ENCODE measurements at places on chromosomes 12 and 14. TPM values are rescaled to one million over a fixed set of nuclear protein-coding genes. Genes with fewer than 3 reads are reported as not detected.
A peak's percentile ranks its signal among the peaks of the same experiment; 100 is the strongest.

- no peak overlapping the region for H3K27ac ChIP-seq
- H3K27me3 ChIP-seq = no peaks in the 10 kb centered on the region
- H3K36me3 ChIP-seq = no peaks in the 10 kb centered on the region
Measured at GRCh38 chr14:93329965-93330608, 2.7 kb downstream of the BTBD7 start.

- H3K4me1 ChIP-seq = no peaks in the 10 kb centered on the region
- DNase-seq = no peak
- H3K27me3 ChIP-seq = no peaks in the 10 kb centered on the region
- H3K4me3 ChIP-seq = no peak overlapping the region
Measured at GRCh38 chr12:110338754-110339153, 57.7 kb downstream of the ATP2A2 start.

DNA sequence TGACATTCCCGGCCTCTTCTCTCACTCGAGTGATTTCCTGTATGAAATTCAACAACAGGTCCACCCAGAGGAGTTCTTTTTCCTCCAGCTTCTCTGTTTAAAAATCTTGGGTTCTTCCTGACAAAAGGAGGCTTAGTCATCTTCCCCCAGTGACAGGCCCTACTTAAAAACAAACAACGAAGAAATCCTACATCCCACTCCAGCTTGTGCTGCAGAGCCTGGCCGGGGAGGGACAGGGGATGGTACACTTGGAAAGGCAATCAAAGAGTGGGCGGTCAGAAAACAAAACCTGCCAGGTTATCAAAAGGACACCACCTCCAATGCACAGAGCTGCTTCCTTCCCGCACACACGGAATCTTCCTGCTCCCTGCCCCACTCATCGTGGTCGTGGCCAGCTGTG lies 101.3 kb downstream of the CACNA1C start:
- no peaks in the 10 kb centered on the region for H3K36me3 ChIP-seq
- H3K4me3 ChIP-seq = no peak overlapping the region
- no peaks in the 10 kb centered on the region for H3K4me1 ChIP-seq
- DNase-seq = no peak
- no peak overlapping the region for H3K27ac ChIP-seq
- peaks cover 10% of the 10 kb centered on the region for H3K27me3 ChIP-seq

DNA sequence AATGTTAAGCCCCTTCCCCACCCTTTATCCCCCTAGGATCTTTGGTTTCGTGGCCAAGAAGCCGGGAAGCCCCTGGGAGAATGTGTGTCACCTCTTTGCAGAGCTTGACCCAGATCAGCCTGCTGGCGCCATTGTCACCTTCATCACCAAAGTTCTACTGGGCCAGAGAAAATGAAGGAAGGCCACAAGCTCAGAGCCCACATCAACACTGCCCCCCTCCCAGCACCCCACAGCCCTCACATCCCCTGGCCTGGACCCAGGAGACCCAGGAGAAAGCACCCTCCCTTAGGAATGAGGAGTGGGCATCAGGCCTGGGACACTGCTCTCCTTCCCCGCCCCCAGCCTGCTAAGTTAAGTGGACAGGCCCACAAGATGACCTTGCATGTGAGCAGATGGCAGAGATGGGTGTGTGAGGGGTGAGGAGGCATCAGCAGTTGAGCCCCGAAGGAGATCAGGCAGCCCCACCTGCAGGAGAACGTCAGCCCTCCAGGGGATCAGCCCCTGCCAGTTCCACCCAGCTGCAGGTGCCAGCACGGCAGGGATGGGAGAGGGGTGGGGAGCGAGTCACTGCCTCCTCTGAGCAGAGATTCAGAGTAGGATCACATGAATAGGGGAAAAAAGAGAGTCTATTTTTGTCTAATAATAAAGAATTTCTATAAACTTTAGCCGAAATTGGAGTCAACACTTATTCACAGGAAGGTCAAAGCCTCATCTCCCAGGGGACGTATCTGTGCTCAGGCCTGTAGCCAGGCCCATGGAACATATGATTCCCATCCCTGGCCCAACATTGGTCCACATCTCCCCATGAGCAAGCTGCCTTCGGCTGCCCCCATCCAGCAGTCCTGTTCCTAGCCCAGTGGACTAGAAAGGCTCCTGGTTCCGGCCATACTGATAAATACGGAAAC lies 14.1 kb downstream of the TNS2 start:
- no peak overlapping the region for H3K27ac ChIP-seq
- no peaks in the 10 kb centered on the region for H3K27me3 ChIP-seq
- no peak for DNase-seq
- peaks cover 8% of the 10 kb centered on the region for H3K4me1 ChIP-seq
- no peak overlapping the region for H3K4me3 ChIP-seq
- peaks cover 4% of the 10 kb centered on the region for H3K36me3 ChIP-seq

DNA sequence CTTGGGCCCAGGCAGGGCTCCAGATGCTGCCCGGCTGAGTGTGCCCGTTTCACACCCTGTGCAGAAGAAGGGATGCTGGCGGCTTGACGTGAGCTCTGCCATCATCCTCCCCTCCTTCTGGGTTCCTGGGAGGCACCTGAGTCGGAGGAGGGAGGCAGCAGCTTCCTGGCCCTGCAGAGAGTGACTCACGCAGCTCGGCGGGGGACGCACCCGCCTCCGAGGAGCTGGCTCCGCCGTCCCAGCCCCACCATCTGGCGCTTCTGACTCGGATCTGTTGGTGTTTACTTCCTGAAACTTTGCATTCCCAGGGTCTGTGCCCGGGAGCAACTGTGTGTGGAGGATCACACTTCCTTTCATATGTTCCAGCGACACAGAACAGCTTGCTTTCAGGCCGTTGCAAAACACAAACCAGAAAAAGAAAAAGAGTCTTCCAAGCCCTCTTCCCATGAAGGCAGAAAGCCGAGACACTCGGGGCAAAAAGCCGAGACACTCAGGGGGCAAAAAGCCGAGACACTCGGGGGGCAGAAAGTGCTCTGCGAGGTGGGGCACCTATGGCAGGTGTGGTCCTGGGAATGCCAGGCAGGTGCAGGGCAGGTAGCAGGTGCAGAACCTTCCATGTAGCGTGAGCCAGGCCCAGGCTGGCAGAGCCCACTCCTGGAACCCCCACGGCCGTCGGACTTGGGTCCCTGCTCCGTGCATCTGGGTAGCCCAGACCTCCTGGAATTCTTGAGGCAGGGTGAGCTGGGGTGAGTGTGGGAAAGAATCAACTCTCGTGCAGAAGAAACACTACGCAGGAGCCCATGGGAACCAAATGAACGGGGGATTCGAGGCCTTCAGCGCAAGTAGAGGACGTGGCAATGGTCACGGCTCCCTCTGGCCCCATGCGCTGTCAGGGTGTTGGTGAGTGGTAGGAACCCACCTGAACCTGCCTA lies 27.6 kb upstream of the GALNT9 start:
- peak; percentile 50 for DNase-seq
- no peak overlapping the region for H3K4me3 ChIP-seq
- no peak overlapping the region for H3K27ac ChIP-seq
- H3K27me3 ChIP-seq = peaks cover 3% of the 10 kb centered on the region
- no peaks in the 10 kb centered on the region for H3K36me3 ChIP-seq

DNA sequence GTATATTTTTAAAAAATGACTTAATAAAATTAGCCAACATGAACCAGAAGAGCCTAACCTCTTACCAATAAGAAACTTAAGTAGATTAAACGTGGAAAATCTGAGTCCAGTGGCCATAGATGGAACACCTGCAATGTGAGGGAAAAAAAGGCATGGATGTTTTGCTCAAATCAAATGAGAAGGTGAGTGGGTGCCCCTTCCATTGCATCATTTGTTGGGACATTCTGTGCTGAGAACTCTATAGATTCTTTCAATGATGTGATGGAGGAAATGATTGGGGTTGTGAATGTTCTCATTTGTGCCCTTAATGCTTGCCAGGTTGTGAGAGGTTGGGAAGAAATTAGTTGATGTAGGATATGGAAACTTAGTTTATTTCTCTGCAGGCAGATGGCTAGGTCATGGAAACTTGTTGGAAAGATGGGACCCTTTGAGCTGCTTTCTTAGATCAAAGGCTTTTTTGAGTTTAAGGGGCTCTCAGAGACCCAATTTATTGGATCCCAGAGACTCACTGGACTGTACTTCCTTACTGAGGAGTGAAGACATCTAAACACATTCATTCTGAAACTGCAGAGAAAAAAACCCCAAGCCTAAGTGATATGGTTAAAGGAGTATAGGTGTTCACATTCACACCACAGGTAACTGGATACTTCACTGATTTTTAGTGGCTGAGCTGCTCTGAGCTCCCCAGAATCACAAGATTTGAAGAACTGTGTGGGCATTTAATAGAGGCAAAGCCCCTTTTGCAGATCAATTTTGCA lies 95.9 kb downstream of the DACT1 start:
- H3K27ac ChIP-seq = no peak overlapping the region
- H3K27me3 ChIP-seq = no peaks in the 10 kb centered on the region
- DNase-seq = no peak
- no peaks in the 10 kb centered on the region for H3K36me3 ChIP-seq
- no peak overlapping the region for H3K4me3 ChIP-seq

- H3K27me3 ChIP-seq = no peaks in the 10 kb centered on the region
- no peak for DNase-seq
- peaks cover 7% of the 10 kb centered on the region for H3K36me3 ChIP-seq
Measured at GRCh38 chr12:27575090-27575761, 51.2 kb downstream of the PPFIBP1 start.

DNA sequence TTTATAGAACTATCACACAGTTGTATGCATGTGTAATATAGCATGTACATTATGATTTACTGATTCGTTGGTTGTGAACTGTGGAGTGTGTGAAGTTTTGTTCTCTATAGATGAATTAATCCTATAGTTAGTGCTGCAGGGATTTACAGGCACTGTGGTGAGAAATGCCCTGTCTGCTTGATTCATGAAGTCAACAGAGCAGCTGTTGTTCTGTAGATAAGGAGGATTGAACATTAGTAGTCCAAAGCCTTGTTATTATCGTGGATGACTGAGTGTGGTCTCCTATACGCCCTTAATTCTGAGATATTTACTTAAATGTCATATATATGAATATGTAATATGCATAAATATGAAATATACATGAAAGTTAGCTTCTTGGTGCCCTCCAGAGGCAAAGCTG lies 98.3 kb downstream of the DNAH10 start:
- H3K27me3 ChIP-seq = no peaks in the 10 kb centered on the region
- H3K36me3 ChIP-seq = no peaks in the 10 kb centered on the region
- H3K4me1 ChIP-seq = no peaks in the 10 kb centered on the region
- no peak overlapping the region for H3K27ac ChIP-seq
- H3K4me3 ChIP-seq = no peak overlapping the region

- H3K4me1 ChIP-seq = no peaks in the 10 kb centered on the region
- H3K36me3 ChIP-seq = no peaks in the 10 kb centered on the region
- H3K4me3 ChIP-seq = no peak overlapping the region
Measured at GRCh38 chr12:102504280-102504679, 23.9 kb upstream of the IGF1 start.

DNA sequence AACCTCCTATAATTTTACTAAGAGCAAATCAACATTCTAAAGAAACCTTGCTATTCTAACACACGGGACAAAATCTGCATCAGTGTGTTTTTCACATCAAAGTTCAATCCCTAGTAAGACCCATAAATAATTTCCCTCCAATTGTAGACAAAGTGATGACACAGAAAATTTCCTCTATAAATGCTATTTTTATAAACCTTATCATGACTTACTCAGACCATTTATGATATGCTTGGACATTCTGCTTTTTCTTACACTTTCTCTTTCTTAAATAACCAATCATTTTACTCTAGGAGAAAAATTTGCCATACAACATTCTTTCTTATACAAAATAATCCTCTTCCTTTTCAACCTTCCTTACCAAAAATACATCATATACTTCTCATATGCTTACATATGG lies 67.0 kb downstream of the SDR9C7 start:
- H3K4me3 ChIP-seq = no peak overlapping the region
- H3K4me1 ChIP-seq = no peaks in the 10 kb centered on the region
- H3K27me3 ChIP-seq = peaks cover 6% of the 10 kb centered on the region

DNA sequence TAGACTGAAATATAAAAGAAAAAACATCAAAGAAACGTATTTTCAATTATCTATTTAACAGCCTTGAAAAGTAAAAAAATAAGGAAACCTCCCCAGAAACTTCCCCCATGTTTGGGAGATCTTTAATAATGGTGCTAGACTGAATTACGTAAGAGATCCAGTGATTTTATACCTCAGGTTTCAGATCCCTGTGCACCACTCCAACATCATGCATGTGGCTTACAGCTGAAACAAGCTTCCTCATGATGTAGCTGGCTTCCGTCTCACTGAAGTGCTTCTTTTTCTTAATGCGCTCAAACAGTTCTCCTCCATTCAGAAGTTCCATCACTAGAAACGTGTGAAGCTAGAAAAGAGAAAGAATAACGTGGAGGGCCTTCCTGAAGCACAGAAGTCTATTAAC lies 78.0 kb upstream of the TTC7B start:
- peaks cover 2% of the 10 kb centered on the region for H3K4me1 ChIP-seq
- H3K4me3 ChIP-seq = no peak overlapping the region
- H3K27me3 ChIP-seq = no peaks in the 10 kb centered on the region
- no peak for DNase-seq
- H3K36me3 ChIP-seq = peaks cover 13% of the 10 kb centered on the region
- H3K27ac ChIP-seq = no peak overlapping the region

- DNase-seq = no peak
- no peak overlapping the region for H3K27ac ChIP-seq
- H3K27me3 ChIP-seq = no peaks in the 10 kb centered on the region
- no peak overlapping the region for H3K4me3 ChIP-seq
- H3K36me3 ChIP-seq = no peaks in the 10 kb centered on the region
- H3K4me1 ChIP-seq = no peaks in the 10 kb centered on the region
Measured at GRCh38 chr12:10341892-10342509, 34.3 kb downstream of the KLRD1 start.

GRCh38 chr12:105357162-105357691 lies 26.7 kb downstream of the C12orf75 start:
- no peak overlapping the region for H3K4me3 ChIP-seq
- no peaks in the 10 kb centered on the region for H3K27me3 ChIP-seq
- no peak for DNase-seq
- no peak overlapping the region for H3K27ac ChIP-seq
- H3K36me3 ChIP-seq = no peaks in the 10 kb centered on the region

DNA sequence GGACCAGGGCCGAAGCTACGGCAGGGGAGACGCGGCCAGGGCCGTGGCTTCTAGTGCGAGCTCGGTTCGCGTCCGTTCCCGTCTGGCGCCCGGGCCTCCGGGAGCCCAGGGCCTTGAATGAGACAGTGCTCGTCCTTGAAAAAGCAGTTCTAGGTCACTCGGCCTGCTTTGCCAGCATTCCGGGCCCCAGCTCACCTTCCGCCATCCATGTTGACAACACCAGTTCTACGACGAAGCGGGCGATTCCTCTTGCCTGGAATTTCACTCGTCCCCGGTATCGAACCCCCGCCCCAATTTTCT lies 4.5 kb downstream of the OR10AD1 start:
- H3K27me3 ChIP-seq = peaks cover 2% of the 10 kb centered on the region
- peak; percentile 43 for DNase-seq
- H3K4me3 ChIP-seq = peak overlapping the region; percentile 85
- peaks cover 34% of the 10 kb centered on the region for H3K4me1 ChIP-seq

GRCh38 chr12:107929436-107929835 lies 154.9 kb downstream of the ASCL4 start:
- no peaks in the 10 kb centered on the region for H3K36me3 ChIP-seq
- H3K27ac ChIP-seq = no peak overlapping the region
- no peak for DNase-seq
- H3K27me3 ChIP-seq = peaks cover 13% of the 10 kb centered on the region
- H3K4me1 ChIP-seq = no peaks in the 10 kb centered on the region

DPY19L2 gene
- 1.1 TPM for total RNA-seq

MYO1H gene
- total RNA-seq = not detected

GYS2 gene
- total RNA-seq = not detected

KRT82 gene
- total RNA-seq = not detected

TMEM120B gene
- 5.5 TPM for total RNA-seq

LRRC43 gene
- total RNA-seq = 0.60 TPM

GZMB gene
- 811 TPM for total RNA-seq

HOXC11 gene
- total RNA-seq = not detected

Measured in activated naive CD4-positive, alpha-beta T cell treated with anti-CD3 and anti-CD28 coated beads for 36 hours (primary cell).